T-cell (primary cell): ENCODE measurements at places on chromosomes 12 and 14.
A peak's percentile ranks its signal among the peaks of the same experiment; 100 is the strongest.

DNA sequence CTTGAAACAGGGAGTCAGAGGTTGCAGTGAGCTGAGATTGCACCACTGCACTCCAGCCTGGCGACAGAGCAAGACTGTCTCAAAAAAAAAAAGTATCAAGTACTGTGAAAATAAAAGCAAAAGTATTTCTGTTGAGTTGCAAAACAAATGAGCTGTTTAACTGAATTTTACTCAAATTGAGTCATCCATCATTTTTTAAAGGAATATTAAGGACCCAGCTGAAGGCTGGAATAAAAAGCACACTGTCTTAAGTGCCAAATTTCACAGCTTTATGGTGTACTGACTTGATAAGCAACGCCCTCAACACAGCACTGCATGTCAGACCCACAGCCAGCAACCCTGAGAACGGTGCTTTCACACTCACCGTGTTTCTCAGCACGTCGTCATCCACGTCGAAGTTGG, 57.9 kb downstream of the AMN start:
- DNase-seq, result no peak

DNA sequence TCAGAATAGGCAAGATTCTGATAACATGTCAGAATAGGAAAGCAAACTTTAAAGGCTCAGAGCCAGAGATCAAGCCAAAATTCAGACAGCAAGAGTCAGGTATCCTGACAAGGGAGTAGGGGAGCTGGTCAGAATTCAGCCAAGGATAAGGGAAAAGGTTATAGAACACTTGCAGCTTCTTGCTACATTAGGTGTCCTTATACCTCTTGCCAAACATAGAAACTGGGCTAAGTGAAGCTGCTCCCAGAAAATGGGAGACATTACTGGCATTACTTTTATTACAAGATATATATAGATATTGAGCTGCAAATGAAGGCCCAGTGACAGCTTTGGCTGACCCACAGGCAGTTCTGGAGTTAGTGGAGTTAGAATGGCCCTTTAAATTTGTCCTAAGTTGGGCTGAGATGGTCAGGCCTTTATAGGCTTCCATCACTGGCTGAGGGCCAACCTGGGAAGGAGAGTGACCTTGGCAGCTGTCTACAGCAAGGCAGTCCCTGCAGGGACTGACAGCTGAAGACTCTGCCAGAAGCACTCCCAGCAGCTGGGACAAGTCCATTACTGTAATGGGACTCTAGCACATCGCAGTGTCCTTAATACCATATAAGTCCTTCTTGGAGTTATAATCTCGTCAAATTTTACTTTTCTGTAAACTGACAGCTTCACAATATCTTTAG, 83.0 kb downstream of the LRRC9 start:
- no peak for DNase-seq

DNA sequence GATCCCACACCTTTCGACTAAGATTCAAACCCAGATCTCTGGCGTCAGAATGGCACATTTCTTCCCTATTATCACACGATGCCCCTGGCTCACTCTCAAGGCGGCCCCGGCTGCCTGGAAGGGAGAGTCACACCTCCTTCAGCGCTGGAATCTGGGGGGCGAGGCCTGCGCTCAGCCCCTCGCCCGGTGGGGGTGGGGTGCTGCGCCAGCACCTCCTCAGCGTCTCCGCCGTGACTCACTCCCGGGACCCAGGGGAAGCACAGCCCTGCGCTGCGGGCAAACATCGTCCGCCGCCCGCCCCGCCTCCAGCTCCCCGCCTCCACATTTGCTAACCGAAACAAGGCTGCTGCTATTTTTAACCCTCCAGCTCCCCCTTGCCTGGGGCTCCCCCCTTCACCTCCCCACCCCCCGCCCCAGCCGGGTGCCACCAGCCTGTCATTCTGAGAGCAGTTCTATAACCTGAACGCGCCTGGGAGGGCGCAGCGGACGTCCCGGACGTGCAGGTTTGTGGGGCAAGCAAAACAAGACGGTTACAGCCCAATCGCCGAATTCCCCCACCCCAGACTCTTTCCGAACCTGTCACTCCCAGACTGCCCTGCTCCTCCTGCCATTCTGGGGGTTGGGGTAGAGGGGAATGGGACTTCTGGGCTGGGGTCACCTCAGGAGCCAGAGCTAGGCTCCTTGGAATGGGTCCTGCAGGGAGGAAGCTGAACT, 6.7 kb downstream of the HDAC7 start:
- peak; percentile 93 for DNase-seq

DNA sequence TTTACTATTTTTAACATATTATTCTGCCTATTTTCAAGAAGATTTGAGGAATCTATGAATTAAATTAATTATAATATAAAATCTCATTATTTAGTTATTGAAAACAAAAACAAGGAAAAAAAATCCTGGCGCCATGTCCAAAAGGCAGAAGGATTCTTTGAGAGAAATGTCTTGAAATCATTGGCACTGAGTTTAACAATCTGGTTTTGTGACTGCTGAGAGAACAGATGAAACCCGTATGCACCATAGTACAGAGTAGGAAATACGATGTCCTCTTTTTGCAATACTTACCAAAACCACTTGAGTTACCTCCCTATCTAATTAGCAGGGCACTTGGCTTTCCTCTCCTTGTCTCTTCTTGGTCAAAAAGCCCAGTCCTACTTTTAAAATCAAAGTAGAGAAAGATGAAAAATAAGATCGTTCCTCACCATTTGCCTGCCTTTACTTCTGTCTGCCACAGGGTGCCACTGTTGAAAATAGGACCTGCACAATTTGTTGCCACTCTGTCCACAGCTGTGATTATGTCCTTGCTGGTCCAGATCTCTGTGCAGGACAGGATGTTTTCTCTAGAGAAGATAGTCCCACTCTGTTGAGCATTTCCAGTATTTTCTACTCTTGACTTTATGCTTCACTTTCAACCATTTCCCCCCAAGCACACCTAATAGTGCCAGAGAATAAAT, 179.7 kb downstream of the PDZRN4 start:
- DNase-seq, result no peak

DNA sequence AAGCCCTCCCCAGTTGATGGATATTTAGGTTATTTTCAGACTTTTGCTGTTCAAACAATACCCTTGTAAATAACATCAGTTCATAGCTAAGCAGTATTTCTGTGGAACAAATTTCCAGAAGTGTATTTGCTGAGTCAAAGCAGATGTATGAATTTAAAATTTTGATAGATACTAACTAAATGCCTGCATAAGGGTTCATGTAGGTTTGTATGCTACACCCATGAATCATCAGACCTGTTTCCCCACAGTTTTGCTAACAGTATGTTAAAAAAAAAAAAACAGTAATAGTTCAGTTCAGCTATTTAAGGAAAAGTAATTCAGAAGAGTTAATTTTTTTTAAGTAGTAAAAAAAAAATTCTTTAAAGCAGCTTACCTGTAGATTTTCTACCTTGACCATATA, 236.1 kb upstream of the DIO2 start:
- DNase-seq, result no peak

DNA sequence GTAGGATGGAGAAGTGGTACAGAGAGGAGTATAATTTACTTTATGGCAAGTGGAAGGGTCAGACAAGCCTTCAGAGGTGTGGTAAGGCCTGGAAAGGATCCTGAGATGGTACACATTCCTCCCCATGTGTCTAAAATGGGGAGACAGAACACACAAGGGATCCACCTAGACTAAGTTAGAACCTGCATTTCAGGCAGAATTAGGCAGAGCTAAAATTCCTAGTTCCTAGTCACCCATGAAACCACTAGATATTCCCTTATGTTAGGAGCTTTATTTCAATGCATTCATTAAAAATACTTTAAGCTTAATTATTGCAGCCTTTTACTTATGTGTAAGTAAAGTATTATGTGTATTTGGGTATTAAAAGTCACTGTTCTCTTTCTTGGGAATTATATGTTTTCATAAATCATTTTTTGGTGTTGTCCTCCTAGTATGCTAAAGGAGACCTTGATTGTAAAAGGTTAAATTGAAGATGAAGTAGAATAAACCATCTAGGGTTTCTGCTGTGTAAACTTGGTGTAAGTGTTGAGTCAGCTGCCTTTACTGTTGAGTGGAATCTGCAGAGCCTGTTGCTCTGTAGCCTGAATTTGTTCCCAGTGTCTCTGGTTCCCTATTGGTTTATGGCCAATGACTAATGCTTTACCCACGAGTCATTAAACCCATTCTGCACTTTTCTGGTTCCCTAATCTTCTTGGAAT, 423.2 kb downstream of the ATP23 start:
- DNase-seq, result no peak

DNA sequence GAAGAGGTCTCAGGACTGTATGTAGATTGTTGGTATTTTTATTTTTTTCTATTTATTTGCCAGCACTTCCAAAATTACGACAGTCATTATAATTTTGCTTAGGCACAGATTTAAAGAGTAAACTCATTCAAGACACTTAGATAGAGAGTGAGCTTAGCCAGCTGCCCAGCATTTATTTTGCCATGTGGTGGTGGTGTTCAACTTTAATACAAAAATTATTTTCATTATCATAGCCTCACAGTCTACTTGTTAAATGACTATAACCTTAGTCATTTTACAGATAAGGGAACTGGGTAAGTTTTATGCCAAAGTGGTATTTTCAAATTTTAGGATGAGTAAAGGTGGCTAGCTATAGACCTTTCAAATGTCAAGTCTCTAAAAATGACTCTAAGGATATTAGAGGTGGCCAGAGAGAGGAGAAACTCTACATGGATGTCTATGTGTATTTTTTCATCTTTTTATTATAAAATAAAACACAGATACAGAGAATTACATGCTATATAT, 66.7 kb downstream of the LRRC9 start:
- DNase-seq, result no peak

- no peak for DNase-seq
Measured at GRCh38 chr14:104280902-104281767, 142.7 kb downstream of the KIF26A start.

GRCh38 chr12:13365748-13366366, 169.3 kb downstream of the EMP1 start:
- DNase-seq, result no peak

- DNase-seq, result no peak
Measured at GRCh38 chr12:59431266-59431665, 164.6 kb upstream of the SLC16A7 start.

GRCh38 chr12:98182821-98183220, 332.6 kb upstream of the TMPO start:
- no peak for DNase-seq

- DNase-seq, result no peak
Measured at GRCh38 chr14:52352061-52352491, 38.0 kb downstream of the PTGER2 start.

- no peak for DNase-seq
Measured at GRCh38 chr14:68625366-68626090, 167.3 kb downstream of the ZFP36L1 start.

- DNase-seq, result no peak
Measured at GRCh38 chr12:16175840-16176239, 101.6 kb downstream of the SLC15A5 start.

DNA sequence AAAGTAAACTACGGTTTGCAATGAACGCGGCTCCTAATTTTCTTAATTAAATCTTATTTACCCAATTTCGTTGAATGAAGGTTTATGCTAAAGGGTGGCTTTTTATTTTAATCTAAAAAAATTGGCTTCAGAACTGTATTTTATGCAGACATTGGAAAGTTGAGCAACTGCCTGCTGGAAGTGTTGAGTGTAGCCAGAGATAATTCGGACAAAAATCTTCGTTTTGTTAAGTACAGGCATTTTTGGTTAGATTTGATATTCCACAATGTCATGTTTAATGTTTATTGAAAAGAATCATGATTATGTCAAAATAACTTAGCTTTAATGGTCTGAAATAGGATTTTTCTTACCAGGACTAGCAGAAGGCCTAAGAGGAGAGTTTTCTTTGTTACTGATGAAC, 875 bp downstream of the IRAK3 start:
- DNase-seq, result no peak

GRCh38 chr12:92739113-92739512, 36.3 kb downstream of the PLEKHG7 start:
- no peak for DNase-seq

- DNase-seq, result no peak
Measured at GRCh38 chr14:105067140-105067968, 2.1 kb upstream of the GPR132 start.

DNA sequence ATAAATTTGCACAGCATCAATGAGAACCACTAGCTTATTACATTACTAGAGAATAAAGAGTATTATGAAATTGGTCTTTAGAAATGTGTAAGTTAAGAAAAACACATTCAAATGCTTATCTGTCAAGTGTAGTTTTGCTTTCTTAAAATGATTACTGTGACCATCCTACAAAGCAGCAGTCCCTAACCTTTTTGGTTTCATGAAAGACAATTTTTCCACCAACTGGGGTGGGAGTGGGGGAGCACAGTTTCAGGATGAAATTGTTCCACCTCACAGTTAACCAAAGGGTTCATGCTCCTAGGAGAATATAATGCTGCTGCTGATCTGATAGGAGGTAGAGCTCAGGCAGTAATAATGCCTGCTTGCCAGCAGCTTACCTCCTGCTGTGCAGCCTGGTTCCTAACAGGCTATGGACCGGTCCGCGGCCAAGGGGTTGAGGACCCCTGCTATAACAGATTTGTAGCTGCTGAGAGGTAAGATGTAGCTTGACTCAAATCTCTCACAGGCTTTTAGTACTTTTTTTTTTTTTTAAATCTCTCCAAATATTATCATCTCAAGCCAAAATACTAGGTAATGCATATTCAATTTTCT, 45.4 kb downstream of the PPP4R3A start:
- no peak for DNase-seq

DNA sequence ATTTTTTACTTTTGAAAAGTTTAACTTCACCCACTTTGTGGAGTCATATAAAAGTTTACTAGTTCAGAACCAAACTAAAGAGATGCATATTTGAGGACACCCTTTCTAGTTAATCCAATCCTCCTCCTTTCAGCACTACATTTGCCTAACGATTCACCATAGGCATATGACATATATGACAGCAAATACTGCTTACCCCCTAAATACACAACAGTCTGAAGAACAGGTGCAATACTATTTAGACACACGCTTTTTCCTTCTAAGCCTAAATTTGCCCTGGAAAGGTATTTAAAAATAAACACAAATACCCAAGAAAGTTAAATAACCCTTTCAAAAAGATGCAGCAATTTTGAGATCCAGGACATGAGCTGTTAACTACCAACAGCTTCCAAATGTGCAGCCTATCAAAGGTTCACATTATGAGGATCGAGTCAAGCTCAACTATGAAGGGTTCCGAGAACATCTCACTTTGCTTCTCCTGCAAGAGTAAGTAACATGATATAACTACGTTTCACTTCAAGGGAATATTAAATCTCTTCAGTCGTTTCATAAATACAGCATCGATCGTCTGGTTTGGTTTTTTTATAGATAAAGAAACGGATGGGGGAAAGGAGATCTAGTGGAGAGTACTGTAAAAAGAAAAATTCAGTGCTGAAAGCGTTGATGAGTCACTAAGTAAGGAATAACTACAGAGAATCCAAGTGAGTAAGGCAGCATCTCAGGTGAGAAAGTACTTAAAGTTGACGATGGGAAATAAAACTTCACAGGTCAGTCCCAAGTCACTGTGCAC, 677 bp upstream of the AP4S1 start:
- no peak for DNase-seq

GRCh38 chr14:52547027-52547426, 5.3 kb downstream of the TXNDC16 start:
- no peak for DNase-seq

- no peak for DNase-seq
Measured at GRCh38 chr12:74539765-74540526, 2.3 kb downstream of the ATXN7L3B start.

- no peak for DNase-seq
Measured at GRCh38 chr12:68376901-68377300, 44.7 kb upstream of the MDM1 start.
